ENCODE measurements at places on chromosomes 4 and X.

- no peak for DNase-seq
These were observed 149.2 kb upstream of the RAI2 start for GRCh38 chrX:18010253-18010652.

GRCh38 chr4:123599061-123599919 is 202.7 kb downstream of the SPRY1 start:
- no peak for DNase-seq

DNA sequence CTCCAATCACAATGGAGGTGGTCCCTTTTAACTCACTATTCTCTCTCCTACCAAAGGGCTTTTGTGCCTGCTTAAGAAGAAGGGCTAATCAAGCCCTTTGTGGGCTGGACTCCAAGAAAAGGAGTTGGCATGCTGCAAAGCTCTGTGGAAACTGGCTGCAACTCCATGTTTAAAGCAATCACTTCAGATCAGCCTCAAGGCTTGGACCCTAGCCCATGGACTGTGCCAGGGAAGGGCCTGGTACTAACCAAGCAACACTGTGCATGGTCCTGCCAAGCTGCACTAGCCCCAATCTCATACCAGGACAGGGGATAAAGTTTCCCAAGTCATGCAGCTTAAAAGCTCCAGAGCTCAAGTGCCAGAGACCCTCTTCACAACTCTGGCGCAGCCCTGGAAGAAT is 86.7 kb downstream of the ATP8A1 start:
- no peak for DNase-seq

GRCh38 chrX:134990801-134991481 is at the start of gene SMIM10:
TSS of gene SMIM10 (plus strand) at chrX:134990991. CDS start at chrX:134991096, 105 bp downstream.
- DNase-seq, result no peak

GRCh38 chr4:173417833-173418232 is 18.9 kb upstream of the SCRG1 start:
- DNase-seq, result no peak

- DNase-seq, result no peak
These were observed 2.8 kb downstream of the AMELX start for GRCh38 chrX:11296051-11296450.

DNA sequence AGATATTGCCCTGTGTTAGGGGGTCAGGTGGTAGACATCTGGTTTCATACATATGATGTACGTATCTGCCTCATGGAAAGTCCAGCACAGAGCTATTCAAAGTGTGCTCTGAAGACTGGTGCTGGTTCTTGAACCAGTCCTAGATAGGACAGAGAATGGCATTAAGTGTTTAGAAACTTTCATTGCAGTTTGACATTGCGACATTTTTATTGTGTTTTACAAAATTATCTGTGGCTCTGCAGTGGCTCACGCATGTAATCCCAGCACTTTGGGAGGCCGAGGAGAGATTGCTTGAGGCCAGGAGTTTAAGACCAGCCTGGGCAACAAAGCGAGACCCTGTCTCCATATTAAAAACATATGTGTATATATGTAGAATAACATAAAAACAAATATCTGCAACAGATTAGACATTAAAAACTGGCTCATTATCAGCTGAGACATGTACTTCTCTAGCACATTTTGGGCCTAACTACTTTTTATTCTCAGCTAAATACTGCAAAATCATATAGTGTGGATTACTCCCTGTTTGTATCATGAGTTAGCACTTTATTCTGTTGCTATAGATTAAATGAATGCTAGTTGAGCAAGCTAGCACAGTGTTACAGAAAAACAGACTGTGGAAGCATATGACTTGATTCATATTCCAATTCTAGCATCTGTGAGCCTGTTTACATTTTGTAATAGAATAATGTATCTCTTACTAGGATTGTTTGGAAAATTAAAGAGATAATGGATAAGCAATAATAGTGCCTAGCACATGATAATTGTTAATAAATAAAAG is 57.1 kb downstream of the USP9X start:
- no peak for DNase-seq

DNA sequence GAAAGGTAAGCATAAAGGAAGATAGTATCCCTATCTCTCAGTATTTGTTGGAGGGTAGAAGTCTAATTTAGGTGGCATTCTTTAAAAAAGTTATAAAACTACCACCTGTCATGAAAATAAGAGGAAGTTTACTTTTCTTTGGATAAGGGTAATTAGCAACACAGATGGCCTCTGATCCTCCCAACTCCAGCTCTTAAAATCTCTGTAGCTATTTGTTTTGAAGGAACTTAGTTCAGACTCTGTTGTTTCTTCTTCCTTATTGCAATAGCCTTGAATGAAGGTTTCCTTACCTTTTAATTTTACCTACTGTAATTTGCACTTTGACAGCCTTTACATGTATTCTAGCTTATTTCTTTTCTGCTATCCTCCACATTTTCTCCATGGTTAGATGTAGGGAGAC is 1261.3 kb downstream of the RAPGEF2 start:
- DNase-seq, result no peak

- no peak for DNase-seq
These were observed 1522.9 kb downstream of the PCDH18 start for GRCh38 chr4:136009258-136009832.

DNA sequence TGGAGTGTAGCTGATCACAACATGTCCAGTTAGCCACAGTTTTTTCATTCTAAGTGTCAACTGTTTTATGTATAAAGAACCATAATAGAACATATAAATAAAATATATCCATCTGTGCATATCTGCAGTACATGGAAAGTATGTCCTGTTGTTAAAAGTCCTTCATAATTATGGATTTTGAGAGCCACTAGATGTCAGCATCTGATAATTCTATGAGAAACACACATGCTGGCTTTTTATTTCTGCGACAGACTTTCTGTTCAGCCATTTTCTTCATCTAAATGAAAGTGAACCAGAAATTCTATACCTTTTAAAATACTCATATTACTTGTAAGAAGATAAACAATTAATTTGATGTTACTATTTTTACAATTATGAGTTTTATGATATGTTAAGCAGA is 251.5 kb downstream of the GPM6A start:
- DNase-seq, result no peak
